Stimulated activated CD4-positive, alpha-beta T cell treated with anti-CD3 and anti-CD28 coated beads, TNF-alpha, amount 100 ng/mL, for 48 hours (primary cell): ENCODE measurements at places on chromosomes 12 and 14.

- no peak for DNase-seq
Observed at GRCh38 chr12:104048811-104049210, 1.2 kb downstream of the GLT8D2 start.

DNA sequence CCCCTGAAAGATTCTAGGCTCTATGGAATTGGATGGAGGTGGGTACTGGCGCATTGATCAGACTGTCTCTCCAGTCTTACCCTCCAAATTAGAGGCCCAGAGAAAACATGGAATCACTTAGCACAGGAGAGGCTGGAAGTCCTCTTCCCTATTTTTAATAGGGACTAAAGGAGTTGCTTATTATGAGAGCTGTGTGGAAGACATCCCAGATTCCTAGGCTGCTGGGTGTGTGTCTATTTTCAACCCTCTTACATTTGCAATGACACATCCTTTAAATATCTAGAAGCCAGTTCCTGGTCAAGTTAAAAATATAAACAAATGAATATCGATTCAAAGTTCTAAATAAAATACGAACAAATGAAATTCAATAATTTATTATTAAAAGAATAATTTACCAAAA lies 58.3 kb upstream of the ARID2 start:
- no peak for DNase-seq

DNA sequence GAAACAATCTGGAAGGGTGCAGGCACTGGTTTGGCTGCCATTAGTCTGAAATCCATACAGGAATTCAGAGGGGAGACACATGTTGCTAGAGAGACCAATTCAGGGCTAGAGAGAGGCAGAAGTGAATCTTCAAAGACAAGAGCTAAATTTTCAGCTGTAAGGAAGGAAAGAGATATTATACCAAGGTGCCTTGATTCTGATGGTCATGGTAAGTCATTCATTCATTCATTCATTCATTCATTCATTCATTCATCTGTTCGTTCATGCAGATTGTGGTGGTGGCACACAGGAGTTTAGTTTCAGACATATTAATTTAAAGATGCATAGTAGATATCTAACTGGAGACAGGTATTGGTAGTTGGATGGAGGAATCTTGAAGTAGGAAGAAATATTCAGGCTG lies 1493.5 kb upstream of the TMEM132C start:
- no peak for DNase-seq

DNA sequence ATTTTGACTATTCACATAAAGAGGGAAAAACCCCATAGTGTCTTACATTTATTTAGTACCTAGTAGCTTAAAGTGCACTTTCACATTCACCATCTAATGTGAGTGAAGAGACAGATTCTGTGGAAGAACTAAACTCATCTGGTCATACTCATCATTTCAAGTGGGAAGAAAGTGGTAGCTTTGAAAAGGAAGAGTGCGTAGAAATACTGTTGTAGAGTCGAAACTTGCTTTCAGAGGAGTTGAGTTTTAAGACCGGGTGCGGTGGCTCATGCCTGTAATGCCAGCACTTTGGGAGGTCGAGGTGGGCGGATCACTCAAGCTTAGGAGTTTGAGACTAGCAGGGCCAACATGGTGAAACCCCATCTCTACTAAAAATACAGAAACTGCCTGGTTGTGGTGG lies 222.2 kb downstream of the ERC1 start:
- peak; percentile 66 for DNase-seq

GRCh38 chr12:68585966-68586365 lies 24.7 kb upstream of the RAP1B start:
- no peak for DNase-seq

DNA sequence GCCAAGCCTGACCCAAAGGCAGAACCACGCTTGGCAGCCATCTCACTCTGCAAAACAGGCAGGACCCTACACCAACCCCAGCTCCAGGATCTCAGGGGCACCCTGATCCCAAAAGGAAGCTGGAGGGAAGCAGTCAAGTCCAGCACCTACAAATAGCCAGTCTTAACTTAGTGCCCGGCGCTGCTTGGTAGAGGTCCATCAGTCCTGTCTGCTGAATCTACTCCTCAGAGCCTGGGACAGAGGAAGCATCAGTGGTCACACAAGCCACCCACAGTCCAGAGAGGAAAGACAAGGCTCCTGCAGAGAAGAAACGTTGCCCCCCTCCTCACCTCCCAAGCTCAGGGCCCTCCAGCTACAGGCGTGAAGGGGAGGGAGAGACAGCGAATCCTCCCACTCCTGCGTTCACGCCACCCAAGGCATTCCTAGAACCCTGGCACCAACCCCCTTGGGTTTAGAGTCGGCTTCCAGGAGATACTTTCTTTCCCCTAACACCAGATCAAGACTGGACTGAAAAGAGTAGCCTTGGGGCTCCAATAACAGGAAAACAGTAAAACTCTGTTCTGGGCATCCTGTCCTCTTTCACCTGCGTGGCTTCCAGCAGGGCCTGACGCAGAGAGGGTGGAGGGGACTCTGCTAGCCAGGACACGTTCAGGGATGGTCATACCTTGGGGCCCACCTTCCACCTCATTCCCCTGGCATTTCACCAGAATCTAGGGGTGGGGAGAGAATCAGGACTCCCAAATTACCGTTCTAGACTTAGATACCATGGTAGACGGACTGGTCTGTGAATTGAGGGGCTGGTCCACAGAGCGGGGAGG lies 1.2 kb downstream of the PXN start:
- no peak for DNase-seq

DNA sequence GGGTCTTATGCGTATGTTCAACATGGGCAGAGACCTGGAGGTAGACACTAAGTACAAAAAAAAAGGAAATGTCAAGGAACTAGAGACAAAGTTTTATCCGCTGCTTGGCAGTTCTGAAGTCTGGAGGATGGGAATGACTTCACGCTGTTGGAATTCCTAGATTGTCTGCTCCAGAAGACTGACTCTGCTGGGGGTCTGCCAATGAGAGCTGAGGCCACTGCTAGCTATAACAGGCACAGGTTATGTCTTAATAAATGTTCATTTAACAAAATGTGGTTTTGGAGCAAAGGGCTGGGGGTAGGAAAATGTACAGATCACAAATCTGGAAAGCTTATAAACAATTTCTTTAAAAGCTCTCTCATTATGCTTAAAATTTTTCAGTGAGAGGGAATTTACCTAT lies 5.9 kb downstream of the RNASE8 start:
- DNase-seq: no peak

- DNase-seq: no peak
Observed at GRCh38 chr12:124509676-124510300, 57.6 kb downstream of the NCOR2 start.

DNA sequence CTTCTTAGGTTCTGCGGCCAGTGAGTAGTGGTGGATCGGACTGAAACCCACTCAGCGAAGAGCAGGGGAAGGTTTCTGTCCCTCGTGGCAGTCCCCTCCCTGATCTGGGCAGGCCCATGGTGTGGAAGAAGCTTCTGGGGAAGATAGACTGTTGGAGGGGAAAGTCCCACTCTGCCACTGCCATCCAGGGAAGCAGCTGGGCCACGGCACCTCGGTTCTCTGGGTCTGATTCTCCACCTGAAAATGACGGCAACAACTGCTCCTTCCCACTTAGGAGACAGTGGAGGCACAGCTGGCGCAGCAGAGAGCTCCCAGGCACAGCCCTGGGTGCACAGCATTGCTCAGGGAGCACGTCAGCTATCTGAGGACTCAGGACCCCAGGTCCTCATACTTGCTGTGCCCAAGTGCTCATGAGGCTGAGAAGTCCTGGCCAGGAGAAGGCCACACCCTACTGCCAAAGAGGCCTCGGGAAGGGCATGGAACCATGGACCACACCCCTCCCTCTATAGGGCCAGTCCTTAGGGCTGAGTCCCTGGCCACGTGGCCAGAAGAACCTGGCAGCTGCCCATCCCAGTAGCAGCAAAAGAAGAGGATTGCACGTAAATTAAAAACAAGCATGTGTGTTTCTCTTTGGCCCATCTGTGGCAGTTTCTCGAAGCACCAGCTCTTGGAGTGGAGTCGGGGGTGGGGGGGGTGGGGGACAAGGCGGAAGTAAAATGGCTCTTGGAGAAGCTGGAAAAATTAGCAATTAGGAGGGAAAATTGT lies 85.3 kb upstream of the BCL11B start:
- DNase-seq: no peak

GRCh38 chr12:75130811-75131210 lies 78.8 kb downstream of the KCNC2 start:
- DNase-seq: no peak

DNA sequence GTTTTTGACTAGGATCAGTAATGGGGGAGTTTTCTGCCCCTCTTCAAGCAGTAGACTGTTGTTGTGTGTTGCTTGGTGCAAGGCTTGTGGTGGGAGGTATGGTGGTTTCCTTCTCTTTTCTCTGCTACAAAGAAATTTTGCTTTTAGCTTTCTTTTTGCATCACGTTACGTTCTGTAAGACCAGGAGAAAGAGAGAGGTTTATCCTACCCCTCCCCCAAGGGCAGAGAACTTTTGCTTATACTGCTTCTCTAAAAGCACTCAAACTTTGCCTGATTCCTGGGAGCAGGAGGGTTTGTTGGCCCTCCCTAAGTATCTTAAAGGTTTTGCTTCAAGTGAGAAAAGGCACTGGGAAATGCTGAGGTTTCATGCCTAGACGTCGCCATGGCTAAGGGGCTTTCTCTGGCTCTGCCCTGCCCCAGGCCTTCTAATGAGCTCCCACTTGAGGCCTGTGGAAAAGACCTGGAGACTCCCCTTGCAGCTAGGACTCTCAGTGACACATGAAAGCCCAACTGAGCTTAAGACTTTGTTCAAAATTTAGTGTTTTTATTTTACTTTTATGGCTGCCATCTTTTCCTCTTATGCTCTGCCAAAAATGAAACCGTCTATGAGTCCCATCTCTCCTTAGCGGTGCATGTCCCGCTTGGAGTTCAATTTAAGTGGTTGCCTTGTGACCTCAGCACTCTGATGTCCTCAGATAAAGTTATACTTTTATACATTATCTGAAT lies 49.2 kb downstream of the EIF2S3B start:
- DNase-seq: no peak

DNA sequence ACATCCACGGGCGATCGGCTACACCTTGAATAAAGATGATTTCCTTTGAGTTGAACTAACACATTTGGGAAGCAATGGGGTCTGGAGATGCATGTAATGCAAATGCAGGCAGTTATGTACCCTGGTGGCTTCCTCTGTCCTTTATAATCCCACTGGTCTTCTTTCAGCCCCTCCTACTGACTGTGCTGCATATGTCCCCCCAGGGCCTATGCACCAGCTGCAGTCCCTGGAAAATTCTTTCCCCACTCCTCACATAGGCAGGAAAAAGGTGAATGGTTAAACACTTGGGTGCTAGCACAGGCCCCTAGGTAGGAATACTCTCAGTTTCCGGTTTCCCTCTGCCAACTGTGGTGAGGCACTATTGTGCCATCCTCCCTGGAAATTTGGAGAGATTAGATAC lies 294.8 kb upstream of the SOX5 start:
- DNase-seq: no peak

DNA sequence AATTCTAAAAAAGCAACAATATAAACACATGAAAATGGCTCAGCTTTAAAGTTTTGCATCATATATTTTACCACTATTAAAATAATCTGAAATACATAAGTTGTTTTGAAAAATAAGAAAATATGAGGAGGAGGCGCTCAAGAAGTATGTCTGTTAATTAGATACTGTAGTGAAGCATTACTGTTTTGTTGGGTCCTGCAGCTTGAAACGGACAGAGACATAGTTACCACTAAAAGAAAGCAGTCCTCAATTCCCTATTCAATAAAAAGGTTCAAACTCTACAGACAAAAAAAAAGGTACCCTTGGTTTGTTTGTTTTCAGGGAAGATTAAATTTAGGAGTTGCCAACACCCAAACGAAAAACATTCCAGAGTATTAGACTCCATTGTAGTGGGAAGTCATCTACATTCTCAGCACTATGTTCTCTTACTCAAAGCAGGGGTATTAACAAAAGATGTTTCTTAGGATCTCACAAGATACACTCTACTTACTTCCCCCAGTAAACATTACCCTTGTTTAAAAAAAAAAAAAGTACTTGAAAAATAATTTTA lies 3.0 kb downstream of the PAWR start:
- DNase-seq: no peak

DNA sequence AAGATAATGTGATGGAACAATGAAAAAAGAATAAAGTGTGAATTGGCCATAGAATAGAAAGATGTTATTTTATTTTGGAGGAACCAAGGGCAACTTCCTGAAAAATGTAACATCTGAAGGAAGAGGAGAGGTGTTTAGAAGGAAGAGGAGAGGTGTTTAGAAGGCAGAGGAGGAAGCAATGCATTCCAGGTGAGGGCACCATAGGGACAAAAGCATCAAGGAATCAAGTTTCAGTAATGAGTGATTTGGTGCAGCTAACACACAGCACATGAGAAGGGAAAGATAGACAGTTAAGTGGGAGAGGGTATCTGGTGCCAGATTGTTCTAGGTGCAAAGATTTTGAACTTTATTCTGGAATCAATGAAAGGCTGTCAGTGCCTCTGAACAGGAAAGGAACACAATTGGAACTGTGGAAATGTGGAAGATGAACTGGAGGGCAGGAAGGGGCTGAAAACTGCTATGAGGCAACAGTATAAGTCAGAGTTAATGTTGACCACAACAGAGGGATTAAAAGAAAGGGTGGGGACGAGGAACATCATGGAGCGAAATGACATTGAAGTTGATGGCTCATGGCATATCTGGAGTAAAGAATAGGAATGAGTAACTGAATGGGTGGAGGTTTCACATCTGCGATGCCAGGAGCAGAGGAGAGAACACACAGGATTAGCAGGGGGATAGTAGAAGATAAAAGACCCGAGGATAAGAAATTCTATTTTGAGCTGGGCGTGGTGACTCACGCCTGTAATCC lies 326.6 kb downstream of the LRIG3 start:
- no peak for DNase-seq

GRCh38 chr14:68366656-68367055 lies 426.2 kb downstream of the ZFP36L1 start:
- no peak for DNase-seq

GRCh38 chr14:100015251-100015655 lies 50.0 kb upstream of the EVL start:
- no peak for DNase-seq

- DNase-seq: no peak
Observed at GRCh38 chr14:52043690-52044089, 25.2 kb downstream of the NID2 start.

DNA sequence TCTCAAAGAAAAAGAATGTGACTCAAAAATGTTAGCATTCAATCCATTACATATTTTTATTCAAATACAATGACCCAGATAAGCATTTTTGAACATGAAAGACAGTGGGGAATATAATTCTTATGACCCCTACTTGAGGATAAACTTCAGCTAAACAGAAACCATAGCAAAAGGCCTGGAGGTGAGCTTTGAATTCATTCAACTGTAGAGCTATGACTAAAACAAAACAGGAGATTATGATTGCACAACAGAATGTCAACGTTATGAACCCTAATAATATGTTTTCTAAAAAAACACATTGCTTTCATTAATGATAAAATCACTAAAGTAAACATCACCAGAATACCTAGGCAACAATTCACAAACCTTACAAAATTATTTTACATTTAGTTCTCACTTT lies 27.8 kb downstream of the EFCAB11 start:
- DNase-seq: no peak

DNA sequence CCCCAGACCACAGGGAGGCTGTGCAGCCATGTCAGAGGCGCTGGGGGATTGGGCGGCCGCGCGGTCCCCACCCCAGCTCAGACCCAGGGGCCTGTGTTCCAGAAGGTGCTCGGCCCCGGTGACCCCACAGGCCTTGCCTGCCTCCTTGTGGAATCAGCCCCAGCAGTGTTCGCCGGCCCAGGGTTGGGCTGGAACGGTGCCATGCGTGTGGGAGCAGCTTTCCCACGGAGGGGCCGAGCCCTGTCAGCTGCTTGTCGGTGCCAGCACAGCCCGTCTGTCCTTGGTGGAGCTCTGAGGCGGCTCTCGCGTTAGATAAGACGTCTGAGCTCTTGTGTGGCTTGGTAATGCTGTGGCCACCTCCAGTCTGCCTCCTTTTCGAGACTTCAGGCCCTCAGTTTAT lies 8.5 kb downstream of the ZFYVE21 start:
- DNase-seq: no peak
